Fibroblast of villous mesenchyme (primary cell): ENCODE measurements at places on chromosomes 6 and 20.

GRCh38 chr6:168016176-168016620 is 18.7 kb downstream of the KIF25 start:
- no peak for DNase-seq

GRCh38 chr20:51861726-51862466 is 59.6 kb upstream of the SALL4 start:
- DNase-seq: no peak

- DNase-seq: no peak
These were observed 156.8 kb downstream of the DTNBP1 start for GRCh38 chr6:15506066-15506465.

GRCh38 chr20:20436689-20437088 is 68.8 kb downstream of the INSM1 start:
- DNase-seq: no peak
